NCI-H446 (cell line): ENCODE measurements at places on chromosomes 1 and 21.

DNA sequence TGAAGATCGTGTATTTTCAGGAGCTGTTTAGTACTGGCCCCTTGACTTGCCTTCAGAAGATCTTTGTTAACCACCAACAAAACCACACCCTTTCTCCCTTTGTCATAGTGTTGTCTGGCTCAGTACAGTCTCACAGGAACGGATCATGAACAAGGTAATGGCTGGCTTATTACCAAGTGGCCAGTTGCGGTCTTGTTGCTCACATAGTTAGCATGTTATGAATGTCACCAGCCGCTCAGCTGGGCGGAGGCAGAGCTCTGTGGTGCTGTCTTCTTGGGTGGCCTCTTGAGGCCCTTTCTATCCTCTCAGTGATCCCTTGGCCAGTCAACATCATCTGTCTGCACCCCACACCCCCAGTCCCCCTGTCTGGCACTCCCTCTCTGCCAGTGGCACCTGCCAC lies 21.4 kb downstream of the CNIH3 start:
- DNase-seq, result no peak

- DNase-seq, result no peak
Observed at GRCh38 chr1:110293601-110294104, 45.5 kb upstream of the RBM15 start.

- DNase-seq, result no peak
Observed at GRCh38 chr1:29408831-29409605, 172.7 kb downstream of the PTPRU start.

- peak; percentile 81 for DNase-seq
Observed at GRCh38 chr1:18875107-18875795, 15.8 kb upstream of the TAS1R2 start.

DNA sequence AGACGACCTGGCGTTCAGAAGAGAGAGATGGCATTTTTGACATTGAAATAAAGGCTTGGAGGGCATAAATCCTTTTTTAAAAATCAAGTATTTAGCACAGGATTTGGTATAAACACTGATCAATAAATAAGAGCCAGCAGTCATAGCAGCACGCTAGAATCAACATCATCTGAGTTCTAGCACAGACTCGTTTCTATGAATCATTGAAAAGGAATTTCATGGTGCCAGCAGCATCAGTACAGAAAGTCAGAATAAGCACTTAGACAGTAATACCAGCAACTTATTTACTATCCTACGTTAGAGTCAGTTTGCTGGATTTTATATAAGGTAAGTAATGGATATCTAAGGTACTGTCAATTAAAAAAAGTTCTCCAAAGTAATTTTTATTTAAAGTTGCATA lies 119.3 kb downstream of the HLCS start:
- peak; percentile 54 for DNase-seq

- DNase-seq, result no peak
Observed at GRCh38 chr1:54377040-54377691, 29.0 kb downstream of the SSBP3 start.

GRCh38 chr1:216205176-216205575 lies 218.1 kb downstream of the USH2A start:
- DNase-seq, result no peak

GRCh38 chr1:241419986-241420385 lies 63.0 kb upstream of the RGS7 start:
- DNase-seq, result no peak

DNA sequence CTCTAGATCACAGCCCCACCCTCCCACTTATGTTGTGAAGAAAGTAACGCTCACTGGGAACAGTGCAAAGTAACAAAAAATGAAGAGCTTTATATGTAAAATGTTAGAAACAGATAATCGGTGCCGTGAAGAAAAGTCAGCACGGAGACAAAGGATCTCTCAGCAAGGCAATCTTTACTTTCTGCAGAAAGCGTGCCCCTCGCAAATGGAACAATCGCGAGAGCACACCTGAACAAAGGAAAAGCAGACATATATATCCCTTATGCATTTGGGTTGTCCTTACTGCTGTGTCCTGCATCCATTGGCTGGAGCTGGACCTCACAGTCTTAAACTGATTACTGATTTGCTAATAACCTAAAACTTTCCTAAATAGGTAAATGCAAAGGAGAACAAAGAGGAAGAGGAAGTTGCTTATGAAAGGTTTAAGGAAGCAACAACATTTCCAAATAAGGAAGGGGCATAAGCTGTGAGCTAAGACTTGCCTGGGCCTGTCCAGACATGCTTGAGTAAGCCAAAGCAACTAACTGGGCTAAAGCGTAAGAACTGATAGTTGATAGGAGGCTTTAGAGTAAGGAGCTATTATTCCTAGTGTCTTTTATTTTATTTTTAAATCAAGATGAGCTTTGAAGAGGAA lies 89.7 kb downstream of the GTF2B start:
- DNase-seq, result no peak

GRCh38 chr1:47023268-47024140 lies at the start of gene CYP4X1:
TSS of gene CYP4X1 (plus strand) at chr1:47023669. CDS start at chr1:47023818, 149 bp downstream.
- no peak for DNase-seq

GRCh38 chr21:42350927-42351426 lies at the start of gene TFF2:
TSS of gene TFF2 (minus strand) at chr21:42350994. CDS start at chr21:42350957, 37 bp downstream.
- DNase-seq, result no peak

- no peak for DNase-seq
Observed at GRCh38 chr1:79595931-79596330, 589.4 kb upstream of the ADGRL4 start.

- DNase-seq, result no peak
Observed at GRCh38 chr1:226826479-226827261, 43.7 kb upstream of the PSEN2 start.

- no peak for DNase-seq
Observed at GRCh38 chr1:44549510-44549909, 124.8 kb downstream of the TMEM53 start.

- no peak for DNase-seq
Observed at GRCh38 chr1:20829531-20829930, 42.4 kb upstream of the HP1BP3 start.

DNA sequence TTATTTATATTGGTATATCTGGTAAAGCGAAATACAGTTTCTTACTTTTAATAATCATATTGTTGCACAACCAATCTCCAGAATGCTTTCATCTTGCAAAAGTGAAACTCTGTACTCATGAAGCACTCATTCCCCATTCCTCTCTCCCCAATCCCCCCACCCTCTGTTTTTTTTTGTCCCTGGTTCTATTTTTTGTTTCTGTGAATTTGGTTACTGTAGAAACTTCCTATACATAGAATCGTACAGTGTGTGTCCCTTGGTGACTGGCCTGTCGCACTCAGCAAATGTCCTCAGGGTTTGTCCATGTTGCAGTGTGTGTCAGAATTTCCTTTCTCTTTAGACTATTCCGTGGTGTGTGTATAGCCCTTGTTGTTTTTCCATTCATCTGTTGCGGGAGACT lies 7.9 kb upstream of the NLRP3 start:
- no peak for DNase-seq

DNA sequence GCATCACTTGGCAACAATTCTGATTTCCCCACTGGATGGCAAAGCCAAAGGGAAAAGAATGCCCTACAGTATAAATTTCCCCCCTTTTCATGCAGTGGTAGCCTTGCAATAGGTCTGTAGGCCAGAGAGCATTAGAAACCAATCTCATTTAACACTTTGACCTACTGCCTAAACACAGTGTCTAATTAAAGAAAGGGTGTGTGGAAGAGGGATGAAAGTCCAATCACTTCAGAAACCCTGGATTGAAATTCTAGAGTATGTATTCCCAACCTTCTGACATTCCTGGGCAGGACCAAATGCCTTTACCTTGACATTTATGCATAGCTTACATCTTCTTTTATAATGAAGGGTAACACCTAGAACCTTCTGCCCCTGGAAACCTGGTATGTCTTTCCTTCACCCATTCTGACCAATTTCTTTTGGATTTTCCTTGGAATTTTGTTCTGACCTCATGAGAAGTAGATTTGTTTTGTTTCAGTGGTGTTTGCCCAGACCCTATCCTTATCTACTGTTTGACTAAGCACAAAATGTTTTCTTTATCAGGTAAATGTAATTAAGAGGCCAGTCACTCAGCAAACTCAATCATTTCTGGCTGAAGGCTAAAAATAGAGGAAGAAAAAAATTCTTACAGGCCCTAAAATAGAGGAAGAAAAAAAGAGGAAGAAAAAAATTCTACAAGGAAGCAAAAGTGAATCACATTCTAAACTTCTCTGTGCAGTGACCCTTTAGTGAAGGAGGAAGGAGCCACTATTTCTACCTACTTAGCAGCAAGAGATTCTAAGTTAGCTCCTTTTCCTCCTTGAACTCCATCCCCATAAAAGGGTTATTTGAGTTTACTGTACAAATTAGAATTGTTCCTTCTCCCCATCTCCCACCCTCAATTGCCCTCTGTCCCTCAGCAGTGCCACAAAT lies 129.5 kb upstream of the DSCAM start:
- no peak for DNase-seq

- DNase-seq, result no peak
Observed at GRCh38 chr21:31316488-31317169, 27.4 kb downstream of the TIAM1 start.

GRCh38 chr21:46617267-46618051 lies 12.6 kb upstream of the S100B start:
- DNase-seq, result no peak

DNA sequence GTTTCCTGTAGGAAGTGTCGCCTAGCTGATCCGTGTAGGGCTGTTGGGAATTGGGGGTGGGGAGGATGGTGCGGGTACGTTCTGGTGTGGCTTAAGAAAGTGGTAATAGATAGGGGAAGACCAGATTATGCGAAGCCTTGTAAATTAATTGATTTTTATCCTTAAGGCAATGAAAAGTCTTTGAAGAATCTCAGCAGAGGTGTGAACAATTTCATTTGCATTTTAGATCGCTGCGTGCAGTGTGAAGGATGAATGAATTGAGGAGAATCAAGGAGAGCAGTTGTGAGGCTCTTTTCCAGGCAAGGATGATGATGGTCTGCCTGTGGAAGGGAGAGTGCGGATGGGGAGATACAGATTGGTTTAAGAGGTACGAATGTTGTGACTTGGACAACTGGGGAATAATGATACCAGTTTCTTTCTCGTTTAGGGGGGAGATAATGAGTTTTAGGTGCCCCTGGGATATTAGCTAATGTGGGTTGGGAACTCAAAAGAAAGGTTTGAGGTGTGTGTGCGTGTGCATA lies 813 bp upstream of the DEDD start:
- DNase-seq, result no peak

GRCh38 chr1:172460177-172460576 lies 16.3 kb upstream of the PIGC start:
- DNase-seq, result no peak

- no peak for DNase-seq
Observed at GRCh38 chr1:237759377-237759776, 131.3 kb downstream of the ZP4 start.

GRCh38 chr1:18948913-18949685 lies 7.4 kb downstream of the IFFO2 start:
- DNase-seq, result no peak

DNA sequence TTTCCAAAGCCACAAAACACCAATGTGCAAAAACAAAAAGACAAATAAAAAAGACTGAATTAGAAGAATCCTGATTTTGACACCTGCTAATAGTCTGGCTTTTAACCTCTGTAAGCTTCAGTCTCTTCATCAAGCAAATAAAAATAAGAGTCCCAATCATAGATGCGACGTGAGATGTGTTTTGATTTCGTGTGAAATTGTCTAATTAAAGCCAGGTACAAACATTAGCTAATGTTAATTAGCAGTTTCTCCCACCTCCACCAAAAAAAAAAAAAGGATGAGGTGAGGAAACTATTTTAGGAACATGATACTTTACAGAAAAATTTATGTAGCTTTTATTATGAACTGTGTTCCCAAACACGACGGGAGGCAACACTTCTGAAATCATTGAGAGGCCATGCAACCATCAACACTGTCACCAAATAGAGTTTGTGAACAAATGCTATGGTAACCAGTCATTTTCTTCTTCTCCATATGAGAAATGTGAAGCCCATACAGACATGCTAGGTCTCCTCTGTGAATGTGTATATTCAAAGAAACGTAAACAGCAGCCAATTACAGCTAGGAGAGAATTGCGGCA lies 6.7 kb upstream of the EVI5 start:
- DNase-seq, result no peak

- no peak for DNase-seq
Observed at GRCh38 chr1:64515427-64515826, 45.5 kb downstream of the CACHD1 start.

DNA sequence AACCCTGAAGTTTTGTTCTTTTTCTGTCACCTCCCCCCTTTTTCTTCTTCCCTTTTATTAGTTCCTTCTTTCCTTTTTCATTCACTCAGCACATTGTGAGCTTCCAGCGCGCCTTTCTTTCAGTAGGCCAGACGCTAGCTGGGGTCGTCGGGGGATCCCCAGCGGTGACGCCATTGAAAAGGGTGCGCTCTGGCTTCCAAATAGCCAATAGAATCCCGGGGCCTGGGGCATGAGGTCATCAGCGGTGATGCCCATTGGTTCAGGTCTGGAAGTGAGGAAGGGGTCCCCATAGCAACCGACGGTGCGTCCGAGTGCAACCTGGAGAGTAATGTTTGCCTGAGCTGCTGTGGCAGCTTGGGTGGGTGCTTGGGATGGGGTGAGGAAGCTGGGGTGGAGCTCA lies 6.9 kb upstream of the EFNA3 start:
- DNase-seq, result no peak
